ENCODE measurements at places on chromosomes 5 and 9.

DNA sequence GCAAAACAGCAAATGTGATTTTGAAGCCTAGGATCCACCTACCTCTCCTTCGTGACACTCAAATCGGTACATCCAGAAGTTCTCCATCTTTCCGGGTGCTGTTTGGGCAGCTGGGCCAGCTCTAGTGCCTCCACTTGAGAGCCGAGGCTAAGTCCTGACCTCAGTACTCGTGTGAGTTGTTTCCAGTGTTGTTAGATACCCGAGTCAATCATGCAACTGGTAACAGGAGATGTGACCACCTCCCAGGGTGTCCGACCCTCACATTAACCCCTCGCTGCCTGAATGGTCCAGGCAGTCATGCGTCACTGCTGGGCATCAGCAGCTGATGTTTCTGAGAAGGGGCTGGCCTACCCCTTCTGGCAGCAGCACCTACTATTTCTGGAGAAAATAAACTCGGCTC, 170.3 kb downstream of the ENTREP1 start:
- no peak for DNase-seq

- no peak for DNase-seq
These were observed 359.2 kb upstream of the ACTBL2 start for GRCh38 chr5:57841676-57842363.

- DNase-seq = no peak
These were observed 130.2 kb downstream of the HSD17B3 start for GRCh38 chr9:96171728-96172127.

GRCh38 chr9:20568400-20568799, 53.9 kb downstream of the MLLT3 start:
- no peak for DNase-seq

- DNase-seq = peak; percentile 11
These were observed 48.0 kb upstream of the CAST start for GRCh38 chr5:96614110-96614691.

GRCh38 chr5:77849308-77849900, 73.3 kb upstream of the TBCA start:
- no peak for DNase-seq

GRCh38 chr9:84251921-84252320, 88.6 kb downstream of the SLC28A3 start:
- DNase-seq = no peak

- DNase-seq = no peak
These were observed 25.5 kb downstream of the PLAC8L1 start for GRCh38 chr5:146079695-146080373.

GRCh38 chr9:15357050-15357653, 50.1 kb upstream of the TTC39B start:
- no peak for DNase-seq

DNA sequence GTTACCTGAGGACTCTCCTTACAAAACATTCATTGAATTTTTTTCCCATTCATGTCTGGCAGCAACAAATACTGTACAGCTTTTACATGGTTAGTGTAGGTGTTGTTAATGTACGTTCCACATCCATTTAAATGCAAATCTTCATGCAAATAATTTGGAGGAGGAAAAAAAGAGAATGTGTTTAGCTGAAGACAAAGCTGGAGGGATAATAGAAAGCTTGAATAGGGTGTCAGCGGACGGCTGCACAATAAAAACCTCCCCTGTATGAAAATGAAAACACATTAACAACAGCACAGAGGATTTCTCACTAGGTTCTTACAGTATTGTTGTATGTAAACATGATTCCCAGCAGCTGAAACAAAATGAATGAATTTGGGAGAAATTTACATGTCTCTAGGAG, 231.5 kb downstream of the ZNF608 start:
- DNase-seq = no peak

- no peak for DNase-seq
These were observed 158.4 kb downstream of the ERCC6L2 start for GRCh38 chr9:96033896-96034295.

- DNase-seq = no peak
These were observed 369.1 kb upstream of the DAP start for GRCh38 chr5:11130131-11130530.

- DNase-seq = no peak
These were observed 566.0 kb downstream of the CAAP1 start for GRCh38 chr9:26326563-26326962.

GRCh38 chr9:5388026-5388819, 48.5 kb upstream of the RLN1 start:
- no peak for DNase-seq

DNA sequence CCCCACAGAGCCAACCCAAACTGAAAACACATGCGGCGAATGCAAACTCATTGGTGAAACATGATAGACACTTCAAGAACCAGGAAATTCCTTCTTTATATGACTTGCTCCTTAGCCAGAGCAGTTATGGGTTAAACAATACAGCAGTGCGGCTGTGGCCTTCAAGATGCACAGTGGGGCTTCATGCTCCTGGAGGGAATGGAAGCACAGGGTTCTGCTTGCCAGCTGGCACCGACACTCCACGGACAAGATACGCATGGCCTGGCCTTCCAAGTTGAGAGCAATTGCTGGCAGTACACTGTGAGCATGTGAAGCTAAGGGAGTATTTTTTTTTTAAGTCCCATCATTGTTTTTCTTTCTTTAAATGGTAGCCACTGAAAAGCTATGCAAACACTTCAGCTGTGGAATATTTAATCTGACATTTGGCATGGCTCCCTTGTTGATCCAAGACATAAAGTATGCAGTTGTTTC, 451.6 kb upstream of the CD180 start:
- DNase-seq = no peak

- no peak for DNase-seq
These were observed 139.3 kb upstream of the PLCXD3 start for GRCh38 chr5:41649659-41650058.

- DNase-seq = no peak
These were observed 116.7 kb downstream of the ROR2 start for GRCh38 chr9:91833096-91833877.

Data from NCI-H1930 (cell line).